ENCODE measurements at places on chromosomes 12 and 14. TPM values are rescaled to one million over a fixed set of nuclear protein-coding genes. Genes with fewer than 3 reads are reported as not detected.

DNA sequence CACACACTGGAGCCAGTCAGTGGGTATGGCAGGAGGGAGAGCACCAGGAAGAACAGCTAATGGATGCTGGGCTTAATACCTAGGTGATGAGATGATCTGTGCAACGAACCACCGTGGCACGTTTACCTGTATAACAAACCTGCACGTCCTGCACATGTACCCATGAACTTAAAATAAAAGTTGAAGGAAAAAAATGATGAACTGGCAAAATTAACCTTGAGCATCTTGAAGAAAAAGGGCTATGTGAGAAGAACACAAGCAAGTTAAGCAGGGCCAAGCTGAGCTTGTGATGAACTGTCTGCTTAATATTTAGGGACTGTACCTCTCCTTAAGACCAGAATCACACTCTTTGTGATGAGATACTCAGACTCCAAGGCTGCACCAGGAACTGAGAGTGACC lies 70.0 kb downstream of the TTC6 start:
- DNase-seq = no peak
- no peaks in the 10 kb centered on the region for H3K4me1 ChIP-seq
- H3K27me3 ChIP-seq = no peaks in the 10 kb centered on the region

GRCh38 chr14:93186466-93186865 lies 1.3 kb downstream of the LYSET start:
- no peaks in the 10 kb centered on the region for H3K27me3 ChIP-seq
- no peak overlapping the region for H3K4me3 ChIP-seq
- no peak overlapping the region for H3K27ac ChIP-seq
- peaks cover 4% of the 10 kb centered on the region for H3K36me3 ChIP-seq
- no peak for DNase-seq

KCNC2 gene
- not detected for total RNA-seq

DNA sequence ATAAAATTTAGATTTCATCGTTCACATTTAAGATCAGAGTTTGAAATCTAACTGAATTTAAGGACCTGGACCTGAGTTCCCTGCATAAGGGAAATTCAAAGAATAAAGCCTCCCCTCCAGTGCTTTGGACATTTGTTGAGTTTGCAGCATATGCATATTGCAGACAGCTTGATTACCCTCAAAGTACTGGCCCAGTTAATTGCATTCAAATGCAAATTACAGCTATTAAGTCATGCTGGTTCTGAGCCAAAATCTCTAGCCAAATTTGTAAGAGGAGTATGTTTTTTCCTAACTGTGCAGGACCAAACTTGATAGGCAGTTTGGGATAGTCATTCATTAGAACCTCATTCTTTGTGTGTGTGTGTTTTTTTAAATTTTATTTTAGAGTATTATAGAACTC lies 9.1 kb upstream of the KIF21A start:
- no peaks in the 10 kb centered on the region for H3K27me3 ChIP-seq
- no peaks in the 10 kb centered on the region for H3K36me3 ChIP-seq
- DNase-seq = no peak
- no peak overlapping the region for H3K27ac ChIP-seq

All from HepG2 (cell line).